GOT3 (cell line): ENCODE measurements at places on chromosomes 5 and 9.

- no peak for DNase-seq
These were observed 51.5 kb upstream of the IQGAP2 start for GRCh38 chr5:76351577-76351976.

DNA sequence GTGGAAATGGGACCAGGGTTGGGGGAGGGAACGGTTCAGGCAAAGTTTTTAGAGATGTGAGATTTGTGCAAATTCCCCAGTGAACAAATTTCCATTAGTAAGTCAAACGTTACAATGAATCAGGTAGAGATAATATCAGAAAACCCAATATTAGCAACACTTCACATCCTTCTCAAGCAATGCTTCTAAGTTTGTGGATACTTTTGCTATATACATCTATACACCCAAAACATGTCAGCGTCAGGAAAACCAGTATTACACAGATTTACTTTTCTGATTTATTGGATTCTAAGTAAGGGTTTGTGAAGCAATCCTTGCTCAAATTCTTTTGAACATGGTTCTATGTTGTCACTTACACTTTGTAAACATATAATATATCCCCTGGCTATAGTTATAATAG lies 6.5 kb downstream of the ALDH1A1 start:
- DNase-seq, result no peak

DNA sequence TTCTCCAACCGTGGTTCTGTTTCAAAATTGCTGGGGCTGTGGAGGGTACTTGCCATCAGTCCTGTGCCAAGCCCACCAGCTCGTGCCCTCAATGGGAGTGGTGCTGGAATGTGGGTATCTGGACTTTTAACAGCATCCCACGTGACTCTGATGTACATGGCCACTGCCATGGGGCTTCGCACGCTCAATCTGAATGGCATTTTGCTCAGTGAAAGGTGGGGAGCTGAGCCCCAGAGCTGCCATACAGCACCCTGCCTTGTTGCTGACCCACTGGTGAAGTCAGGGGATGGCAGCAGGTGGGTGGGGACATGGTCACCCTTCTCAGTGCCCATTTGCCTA lies 16.6 kb upstream of the SYNPO start:
- no peak for DNase-seq

- no peak for DNase-seq
These were observed 3.6 kb downstream of the NFIB start for GRCh38 chr9:14310311-14310710.

DNA sequence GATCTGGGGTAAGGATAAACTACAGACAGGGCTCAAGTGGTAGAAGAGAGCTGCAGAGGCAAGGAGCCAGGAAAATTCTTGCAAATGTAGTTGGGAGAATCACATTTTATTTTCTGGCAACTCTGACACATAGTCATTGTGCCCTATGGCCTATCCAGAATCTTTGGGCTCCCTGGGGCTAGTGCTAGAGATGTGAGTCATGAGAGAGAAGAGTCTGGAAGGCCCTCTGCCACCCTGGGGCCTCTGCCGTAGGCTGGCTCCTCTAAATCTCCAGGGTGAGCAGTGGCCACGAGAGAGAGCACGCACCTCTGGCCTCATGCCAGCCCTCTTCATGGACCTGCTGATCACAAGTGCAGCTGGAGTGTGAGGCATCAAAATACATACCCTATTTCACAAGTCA lies 74.3 kb upstream of the SSBP2 start:
- peak; percentile 46 for DNase-seq

- no peak for DNase-seq
These were observed 6.2 kb downstream of the GAPT start for GRCh38 chr5:58497386-58497785.

- DNase-seq, result no peak
These were observed 1455.1 kb upstream of the CDH9 start for GRCh38 chr5:28493456-28493855.

DNA sequence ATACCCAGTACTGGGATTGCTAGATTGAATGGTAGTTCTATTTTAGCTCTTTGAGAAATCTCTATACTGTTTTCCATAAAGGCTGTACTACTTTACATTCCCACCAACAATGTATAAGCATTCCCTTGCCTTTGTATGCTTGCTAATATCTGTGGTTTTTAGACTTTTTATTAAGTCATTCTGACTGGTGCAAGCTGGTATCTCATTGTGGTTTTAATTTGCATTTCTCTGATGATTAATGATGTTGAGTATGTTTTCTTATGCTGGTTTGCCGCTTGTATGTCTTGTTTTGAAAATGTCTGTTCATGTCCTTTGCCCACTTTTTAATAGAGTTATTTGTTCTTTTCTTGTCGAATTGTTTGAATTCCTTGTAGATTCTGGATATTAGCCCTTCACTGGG lies 512.7 kb upstream of the PAPPA start:
- no peak for DNase-seq

DNA sequence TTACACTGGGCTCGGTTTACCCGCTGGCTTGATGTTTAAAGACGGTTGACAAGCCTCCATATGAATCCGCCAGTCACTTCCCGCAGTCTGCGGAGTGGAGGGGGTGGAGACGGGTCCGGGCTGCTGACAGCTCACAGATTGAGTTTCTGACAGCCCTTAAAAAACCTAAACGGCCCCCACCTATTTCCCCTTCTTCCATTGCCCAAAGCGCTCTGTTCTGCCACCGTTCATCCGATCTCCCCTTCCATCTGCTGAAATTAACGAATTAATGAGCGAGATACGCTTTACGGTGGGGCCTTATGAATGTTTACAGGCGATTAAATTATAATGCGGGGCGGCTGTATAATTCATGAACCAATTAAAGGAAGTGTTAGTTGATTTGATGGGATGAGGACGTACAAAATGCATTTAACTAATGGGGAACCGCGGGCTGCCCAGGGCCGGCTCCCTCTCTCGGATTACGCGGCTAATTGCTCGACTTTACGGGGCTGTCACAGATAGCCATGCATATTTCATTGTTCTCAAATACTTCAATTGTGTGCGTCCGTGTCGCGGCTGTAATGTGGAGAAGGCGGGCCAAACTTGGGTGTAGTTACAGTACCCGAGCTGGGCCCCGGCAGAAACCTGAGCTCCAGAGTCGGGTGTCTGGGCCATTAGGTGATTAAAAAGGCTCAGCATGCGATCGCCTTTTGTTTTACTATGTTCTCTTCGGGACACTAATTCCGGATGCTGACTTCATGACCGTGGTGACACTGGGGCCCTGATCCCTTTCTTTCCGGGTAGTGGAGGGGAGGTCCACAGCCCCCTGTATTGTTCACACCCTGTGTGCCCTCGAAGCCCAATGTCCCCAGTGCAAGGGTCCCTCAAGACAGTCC lies 74.9 kb downstream of the GTF3C4 start:
- no peak for DNase-seq

GRCh38 chr5:158559066-158559465 lies 540.6 kb downstream of the EBF1 start:
- no peak for DNase-seq

DNA sequence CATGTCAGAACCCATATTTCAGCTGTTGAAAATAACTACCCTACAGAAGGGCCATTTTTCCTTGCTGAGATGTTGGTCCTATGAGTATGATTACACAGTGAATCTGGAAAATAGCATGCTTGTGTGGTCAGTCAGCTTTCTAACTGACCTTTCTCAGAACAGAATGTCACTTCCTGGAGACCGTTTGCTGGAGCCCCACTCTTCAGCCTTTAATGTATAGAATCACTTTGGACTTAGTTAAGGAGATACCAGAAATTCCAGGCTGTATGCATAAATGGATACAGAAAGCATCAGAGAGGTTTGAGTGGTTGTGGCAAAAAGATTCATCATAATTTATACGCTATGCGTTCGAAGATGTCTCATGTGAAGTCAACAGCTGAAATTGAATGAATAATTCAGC lies 488.1 kb downstream of the EBF1 start:
- no peak for DNase-seq

GRCh38 chr5:149464796-149465489 lies 85.9 kb upstream of the IL17B start:
- no peak for DNase-seq

DNA sequence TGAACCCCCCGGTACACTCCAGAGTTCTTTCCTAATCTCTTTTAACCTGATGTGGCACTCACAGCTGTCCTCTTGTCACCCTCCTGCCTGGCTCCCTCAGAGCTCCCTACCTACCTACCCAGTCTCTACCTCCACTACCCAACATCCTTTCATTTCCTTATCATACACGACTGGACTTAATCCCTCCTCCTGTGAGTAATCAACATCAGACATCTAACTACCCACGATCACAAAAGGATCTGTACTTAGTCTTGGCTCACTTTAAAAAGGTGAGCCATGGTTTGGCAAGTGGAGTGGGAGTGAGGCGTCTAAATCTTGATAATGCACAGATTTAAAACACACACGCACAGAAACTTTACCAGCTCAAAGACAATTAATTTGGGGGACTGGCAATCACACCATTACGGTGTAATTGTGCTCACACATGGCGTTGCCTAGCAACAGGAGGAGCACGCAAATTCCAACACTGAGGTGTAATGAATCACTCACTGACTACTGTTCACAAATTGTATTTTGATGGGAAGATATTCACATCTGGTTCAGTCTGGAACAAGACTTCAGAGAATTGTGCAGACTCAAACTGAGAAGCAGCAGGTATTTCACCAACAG lies 235.9 kb downstream of the EPB41L4A start:
- DNase-seq, result no peak

DNA sequence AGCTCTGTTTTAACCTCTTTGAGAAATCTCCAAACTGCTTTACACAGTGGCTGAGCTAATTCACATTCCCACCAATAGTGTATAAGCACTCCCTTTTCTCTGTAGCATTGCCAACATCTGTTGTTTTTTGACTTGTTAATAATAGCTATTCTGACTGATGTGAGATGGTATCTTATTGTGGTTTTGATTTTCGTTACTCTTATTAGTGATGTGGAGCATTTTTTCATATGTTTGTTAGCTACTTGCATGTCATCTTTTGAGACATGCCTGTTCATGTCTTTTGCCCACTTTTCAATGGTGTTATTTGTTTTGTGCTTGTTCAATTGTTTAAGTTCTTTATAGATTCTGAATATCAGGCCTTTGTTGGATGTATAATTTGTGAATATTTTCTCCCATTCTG lies 225.2 kb upstream of the TRPC7 start:
- no peak for DNase-seq

DNA sequence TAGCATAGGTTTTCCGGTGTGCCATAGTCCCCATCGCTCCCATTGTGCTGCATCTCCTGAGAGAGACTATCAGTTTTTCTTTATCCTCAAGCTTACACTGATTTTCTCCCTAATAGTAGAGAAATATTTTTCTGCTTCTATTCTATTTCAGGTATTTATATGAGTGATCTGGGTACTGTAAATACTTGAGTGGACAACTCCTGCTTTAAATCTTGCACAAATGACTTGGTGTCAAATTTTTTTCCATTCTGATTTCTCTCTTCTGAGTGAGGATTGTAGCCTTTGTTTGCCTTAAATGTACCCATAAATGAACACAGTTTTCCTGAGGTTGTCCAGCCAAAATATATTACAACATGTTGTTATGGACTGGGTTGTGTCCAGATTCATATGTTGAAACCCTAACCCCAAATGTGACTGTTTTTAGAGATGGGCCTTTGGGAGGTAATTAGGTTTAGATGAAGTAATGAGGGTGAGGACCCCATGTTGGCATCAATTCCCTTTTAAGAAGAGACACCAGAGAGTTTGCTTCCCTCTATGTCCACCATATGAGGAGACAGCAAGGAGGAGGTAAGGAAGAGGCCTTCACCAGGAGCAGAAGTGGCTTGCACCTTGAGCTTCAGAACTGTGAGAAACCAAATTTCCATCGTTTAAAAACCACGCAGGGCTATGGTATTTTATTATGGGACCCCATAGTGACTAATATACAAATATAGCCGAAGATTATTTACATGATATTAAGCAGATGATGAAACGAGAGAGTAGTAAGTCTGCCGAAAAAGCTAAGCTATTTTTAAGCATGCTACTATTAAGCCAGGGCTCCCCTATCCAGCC lies 336.4 kb upstream of the MPDZ start:
- DNase-seq, result no peak

DNA sequence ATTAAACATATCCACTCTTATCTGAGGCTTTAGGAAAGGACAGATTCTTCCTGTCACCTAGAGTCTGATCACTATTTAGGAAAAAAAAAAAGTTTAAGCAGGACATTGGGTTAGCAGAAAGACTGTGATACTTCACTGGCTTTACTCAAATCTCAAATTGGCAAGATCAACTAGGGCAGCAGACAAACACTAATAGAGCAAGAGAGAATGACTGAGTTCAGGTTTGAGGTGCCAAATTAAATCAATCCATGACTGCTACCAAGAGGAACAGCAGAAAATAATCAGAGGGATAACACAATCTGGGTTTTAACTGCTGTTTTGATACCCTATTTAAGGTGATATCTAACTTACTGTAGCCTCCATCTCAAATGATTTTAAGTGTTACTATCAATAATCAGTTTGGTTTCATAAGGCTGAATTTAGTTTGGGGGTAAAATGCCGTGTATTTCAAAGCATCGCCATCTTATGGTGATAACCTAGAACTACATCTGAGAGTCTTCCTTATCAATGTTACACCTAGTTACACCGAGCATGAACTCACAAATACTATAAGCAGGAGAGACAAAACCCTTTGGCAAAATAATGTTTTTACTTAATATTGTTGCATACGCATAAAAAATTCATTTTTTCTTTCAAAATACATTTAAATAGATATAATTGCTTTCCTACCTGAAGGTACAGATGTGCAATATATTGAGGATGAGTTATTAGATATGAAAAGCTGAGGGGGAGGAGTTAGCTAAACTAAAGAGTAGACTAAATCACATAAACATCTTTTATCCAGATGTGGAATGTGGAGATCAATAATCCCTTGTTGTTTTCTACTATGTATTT lies 286.4 kb upstream of the CDH12 start:
- DNase-seq, result no peak

DNA sequence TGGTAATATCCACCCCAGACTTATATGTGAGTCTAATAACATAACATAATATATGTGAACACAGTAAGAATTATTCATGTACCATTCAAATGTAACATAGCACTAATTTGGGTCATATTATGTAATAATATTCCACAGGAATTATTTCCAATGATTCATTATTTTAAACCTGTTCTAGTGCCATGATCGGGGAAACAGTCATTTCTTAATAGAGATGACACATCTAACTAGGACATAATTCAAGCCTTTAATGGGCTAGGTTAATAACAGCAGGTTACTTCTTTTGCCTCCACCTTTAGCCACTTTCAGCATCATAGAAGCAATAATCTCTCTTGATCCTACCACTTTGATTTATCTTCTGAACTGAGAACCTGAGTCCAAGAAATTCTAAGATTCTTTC lies 12.3 kb downstream of the SPINK9 start:
- no peak for DNase-seq

GRCh38 chr5:1338196-1338490 lies 6.8 kb downstream of the CLPTM1L start:
- DNase-seq, result no peak

DNA sequence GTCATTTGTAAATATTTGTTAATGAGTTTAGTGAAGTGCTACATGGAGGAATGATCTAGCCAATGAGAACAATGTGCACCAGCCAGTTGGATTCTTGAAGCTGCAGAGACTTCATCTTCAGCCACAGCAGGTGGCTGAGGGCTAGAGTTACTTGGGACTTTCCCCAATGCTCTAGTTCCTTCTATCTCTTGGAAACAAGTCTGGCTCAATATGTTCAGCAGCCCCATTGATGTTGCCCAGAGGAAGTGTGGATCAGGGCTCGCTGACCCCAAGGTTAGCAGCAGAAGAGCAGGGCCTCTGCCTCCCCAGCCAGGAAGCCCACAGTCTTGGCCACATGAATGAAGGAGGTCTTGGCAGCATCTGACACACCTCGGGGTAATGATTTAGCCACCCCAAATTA lies 117.5 kb downstream of the SLC1A3 start:
- no peak for DNase-seq
